ENCODE measurements at places on chromosomes 11 and 22.

DNA sequence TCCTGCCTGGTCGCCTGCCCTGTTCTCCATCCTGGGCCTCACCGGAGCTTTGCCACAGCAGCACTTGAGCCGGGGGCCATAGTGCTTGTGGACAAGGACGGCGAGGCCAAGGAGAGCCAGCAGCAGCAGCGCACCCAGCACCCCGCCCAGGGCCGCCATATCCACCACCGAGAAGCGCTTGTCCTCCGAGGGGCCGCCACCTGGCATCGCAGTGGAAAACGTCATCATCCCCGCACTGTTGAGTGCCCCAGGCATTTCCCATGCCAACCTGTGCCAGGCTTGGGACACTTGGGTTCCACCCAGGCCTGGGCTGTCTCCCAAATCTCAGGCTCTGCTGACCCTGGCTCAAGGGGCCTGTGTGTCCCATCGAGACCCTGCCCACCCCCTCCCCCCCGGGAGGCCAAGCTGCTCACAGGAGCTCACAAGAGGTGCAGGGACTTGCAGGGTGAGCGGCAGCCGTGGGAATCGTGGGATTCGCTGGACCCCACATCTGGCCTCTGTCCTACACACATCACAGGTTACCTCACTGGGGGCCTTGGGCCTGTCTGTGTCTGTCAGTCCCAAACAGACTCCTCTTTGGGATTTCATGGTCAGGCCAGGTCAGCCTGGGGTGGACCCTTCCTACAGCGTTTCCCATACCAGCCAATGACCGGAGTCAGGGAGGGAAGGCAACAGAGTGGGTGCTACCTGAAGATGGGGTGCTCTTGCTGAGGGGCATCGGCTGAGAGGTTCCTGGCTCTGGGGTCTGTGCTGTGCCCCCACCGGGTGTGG is 2.3 kb upstream of the IRF7 start:
- no peak for DNase-seq

DNA sequence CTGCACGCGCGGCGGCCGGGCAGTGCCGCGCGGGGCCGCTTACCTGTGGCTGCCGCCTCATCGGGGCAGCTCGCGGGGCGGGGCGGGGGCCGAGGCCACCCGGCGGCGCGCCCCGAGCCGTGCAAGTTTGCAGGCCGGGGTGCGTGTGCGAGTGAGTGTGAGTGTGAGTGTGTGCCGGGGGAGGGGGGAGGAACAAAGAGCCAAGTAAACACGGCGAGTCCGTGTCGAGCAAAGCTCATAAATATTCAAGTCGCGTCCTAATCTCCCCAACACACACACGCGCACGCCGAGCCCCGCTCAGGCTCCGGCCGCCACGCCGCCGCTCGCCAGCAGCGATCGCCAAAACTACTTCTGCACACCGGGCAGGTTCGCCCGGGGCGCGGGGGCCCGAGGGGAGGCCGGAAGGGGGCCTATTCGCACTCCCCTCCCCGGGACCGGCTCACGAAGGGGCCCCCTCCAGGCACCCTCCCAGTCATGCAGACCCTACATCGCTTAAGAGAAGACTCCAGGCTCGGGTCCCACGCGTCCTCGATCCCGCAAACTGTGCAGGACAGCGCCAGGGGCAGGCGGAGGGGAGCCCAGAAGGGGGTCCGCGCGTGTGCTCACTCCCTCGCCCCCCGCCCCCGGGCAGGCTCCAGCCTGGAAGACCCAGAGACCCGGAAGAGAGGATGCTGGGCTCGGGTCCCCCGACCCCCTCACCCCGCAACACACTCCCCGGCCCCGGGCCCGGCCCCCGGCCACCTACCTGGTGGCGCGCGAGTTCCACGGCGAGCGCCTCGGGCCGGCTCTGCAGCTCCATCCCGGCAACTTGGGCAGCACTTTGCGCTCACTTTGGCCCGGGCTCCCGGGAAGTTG is 827 bp downstream of the PHF21B start:
- DNase-seq, result no peak

GRCh38 chr22:44133161-44133560 is 47.6 kb upstream of the PARVG start:
- DNase-seq, result no peak

DNA sequence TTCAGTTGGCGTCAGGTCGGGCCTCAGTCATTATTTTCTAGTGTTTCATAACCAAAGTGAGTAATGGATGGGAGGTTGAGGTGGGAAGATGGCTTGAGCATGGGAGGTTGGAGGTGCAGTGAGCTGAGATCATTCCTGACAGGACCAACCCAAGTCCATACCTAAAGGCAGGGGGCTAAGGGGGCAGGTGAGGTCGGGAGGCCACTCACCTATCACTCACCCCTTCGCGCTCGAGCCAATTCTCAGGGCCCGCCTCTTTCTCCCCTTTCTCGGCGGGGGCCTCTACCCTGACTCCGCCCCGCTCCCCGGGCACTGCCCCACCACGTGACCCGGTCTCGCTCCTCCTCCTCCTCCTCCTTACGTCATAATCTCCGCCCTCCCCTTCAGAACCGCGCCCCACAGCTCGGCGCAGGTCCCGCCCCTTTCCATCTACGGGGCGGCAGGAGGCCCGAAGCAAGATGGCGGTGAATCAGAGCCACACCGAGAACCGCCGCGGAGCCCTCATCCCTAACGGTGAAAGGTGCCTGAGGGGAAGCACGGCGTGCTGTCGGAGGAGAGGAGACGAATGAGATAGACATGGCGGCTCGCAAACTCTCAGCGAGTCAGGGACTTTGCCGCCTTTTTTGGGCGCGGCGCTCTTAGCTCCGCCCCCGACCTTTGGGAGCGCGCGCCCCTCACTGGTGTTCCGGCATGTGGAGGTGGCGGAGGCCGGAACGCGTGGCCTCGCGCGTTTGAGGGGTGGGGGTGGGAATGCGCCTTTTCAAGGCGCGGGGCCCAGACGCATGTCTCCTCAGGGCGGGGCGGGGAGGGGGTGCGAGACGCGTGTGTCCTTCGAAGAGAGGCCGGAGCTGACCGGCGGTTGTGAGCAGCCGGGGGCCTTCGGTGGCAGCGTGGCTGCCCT is at the start of gene WBP2NL:
Gene WBP2NL, plus strand, starts transcription at position 428 of the 901 bp plus-strand sequence. Its CDS starts 31 bp downstream, at position 459.
- DNase-seq, result peak; percentile 90

- no peak for DNase-seq
These were observed 42.9 kb upstream of the DDI1 start for GRCh38 chr11:103993507-103993906.

DNA sequence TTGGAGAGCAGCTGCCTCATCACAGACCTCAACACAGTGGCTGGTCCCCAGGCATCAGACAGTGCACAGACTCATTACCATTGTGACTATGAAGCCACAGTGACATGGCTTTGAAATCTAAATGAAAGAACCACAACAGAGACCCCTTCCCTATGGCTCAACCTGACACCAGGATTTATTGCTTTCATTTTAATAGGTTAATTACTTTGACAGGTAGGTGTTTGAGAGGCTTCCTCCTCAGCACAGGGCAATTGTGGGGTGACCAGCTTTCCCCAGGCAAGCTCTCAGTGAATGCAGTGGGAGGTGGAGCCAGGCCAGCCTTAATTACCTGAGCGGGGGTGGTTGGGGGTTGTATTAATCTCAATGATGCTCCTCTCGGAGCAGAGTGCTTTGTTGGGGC is 102.3 kb downstream of the CHST1 start:
- DNase-seq, result no peak

DNA sequence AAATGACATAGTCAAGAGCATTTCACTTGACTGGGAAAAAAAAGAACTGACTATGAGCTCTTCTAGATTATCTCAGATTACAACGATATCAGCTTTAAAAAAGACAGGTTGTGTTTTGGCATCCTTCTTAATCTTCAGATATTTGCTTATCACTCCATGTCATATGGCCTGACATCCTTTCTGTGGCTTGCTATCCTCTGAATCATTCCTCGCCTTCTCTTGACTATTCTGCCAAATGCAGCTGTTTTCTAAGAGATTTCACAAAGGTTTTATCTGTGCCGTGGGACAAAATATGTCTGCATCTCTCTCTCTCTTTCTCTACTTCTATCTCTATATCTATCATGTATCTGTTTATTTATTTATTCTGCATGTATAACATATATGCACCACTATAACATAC is 746.1 kb downstream of the CNTN5 start:
- no peak for DNase-seq

DNA sequence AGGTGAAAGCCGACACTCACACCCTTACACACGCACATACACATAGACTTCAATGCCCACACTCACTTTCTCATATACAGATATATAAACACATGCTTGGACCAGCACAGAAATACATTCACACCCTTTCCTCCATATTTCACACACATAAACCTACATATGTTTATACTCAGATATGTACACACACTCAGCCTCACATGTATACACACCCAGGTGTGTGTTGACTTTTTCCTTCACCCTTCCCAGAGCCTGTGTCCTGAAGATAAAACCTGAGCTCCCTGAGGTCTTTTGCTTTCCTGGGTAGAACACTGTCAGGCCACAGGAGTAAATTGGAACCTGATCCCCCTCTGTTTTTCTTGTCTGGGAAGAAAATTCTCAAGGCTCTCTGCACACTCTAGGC is 62.8 kb downstream of the INSC start:
- no peak for DNase-seq

GRCh38 chr22:42938449-42938848 is 76.5 kb downstream of the PACSIN2 start:
- DNase-seq, result no peak

DNA sequence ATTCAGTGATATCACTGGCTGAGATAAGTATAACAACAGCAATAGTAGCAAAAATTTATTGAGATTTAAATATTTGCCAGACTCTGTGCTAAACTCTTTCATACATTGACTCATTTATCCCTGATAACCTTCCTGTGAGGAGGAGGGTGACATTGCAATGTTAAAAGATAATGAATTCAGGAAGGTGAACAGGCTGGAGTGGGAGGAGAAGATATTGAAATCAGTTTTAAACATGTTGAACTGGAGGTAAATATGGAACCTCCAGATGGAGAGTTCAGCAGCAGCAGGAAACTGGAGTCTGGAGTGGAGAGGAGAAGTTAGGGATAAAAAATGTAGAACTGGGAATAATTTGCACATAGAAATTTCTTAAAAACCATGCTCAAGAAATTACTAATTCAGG is 142.0 kb upstream of the FAT3 start:
- no peak for DNase-seq

DNA sequence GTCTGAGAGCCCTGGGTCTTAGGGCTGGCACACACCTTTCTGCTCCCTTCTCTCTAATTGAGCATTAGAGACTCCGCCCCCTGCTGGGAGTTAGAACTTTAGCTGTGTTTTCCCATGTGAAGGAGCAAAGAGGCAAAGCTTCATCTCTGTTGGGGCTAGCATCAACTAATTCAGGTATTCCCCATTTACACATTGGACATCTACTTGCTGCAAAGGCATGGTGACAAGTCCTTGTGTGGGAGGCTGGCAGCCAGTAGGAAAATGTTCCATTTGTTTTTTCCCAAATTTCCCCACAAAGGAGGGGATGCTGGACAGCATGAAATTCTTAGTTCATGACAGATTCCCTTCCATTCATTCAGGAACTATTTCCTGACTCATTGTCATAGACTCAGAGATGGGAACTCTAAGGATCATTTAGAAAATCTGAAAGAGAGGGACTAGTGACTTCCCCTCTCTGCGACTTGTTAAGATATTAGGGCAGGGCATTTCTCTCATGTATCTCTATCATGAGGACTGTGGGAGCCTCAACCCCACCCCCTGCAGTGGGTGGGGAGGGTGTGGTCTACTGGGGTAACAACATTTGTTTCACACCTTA is 3.6 kb downstream of the CD44 start:
- DNase-seq, result no peak

DNA sequence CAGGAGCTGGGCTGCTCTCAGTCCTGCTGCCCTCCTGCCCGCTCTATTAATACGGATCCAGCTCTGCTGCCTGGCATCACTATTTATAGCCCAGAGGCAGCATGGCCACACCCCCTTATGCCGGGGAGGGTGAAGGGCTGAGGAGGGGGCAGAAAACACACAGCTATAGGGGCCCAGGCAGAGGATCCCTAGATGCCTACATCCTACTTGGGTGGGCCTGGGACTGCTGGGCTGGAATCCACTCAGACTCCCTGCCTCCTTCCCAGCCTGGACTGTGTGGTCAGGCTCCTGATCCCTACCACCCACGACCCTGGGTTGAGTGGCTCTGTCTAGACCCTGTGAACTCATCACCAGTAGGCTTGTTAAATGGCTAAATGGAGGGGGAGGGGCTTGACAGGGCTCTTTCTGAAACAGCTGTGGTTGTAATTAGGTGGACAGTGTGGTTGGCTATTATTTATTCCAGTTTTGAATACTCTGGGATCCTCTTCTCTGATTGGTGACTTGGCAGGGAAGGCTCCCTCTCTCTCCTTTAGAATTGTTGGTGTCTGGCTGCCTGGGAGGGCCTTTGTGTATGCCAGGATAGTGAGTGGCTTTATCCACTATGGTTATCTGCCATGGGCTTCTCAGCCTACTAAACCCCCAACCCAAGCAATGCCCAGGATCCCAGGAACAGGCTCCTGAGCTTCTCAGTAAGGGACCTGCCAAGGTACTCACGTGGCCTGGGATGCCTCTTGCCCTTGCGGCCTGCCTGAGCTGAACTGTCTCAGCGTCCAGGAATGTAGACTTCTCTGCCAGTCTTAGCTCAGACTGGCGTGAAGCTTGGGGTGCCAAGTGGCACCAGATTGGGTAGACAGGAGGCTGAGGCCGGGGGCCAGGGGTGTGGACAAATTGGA is 15.2 kb downstream of the PHLDB1 start:
- DNase-seq, result no peak

- DNase-seq, result peak; percentile 78
These were observed at the start of gene AASDHPPT for GRCh38 chr11:106077609-106078455. AASDHPPT (plus strand) TSS chr11:106077662; CDS start chr11:106077711, 49 bp downstream.

DNA sequence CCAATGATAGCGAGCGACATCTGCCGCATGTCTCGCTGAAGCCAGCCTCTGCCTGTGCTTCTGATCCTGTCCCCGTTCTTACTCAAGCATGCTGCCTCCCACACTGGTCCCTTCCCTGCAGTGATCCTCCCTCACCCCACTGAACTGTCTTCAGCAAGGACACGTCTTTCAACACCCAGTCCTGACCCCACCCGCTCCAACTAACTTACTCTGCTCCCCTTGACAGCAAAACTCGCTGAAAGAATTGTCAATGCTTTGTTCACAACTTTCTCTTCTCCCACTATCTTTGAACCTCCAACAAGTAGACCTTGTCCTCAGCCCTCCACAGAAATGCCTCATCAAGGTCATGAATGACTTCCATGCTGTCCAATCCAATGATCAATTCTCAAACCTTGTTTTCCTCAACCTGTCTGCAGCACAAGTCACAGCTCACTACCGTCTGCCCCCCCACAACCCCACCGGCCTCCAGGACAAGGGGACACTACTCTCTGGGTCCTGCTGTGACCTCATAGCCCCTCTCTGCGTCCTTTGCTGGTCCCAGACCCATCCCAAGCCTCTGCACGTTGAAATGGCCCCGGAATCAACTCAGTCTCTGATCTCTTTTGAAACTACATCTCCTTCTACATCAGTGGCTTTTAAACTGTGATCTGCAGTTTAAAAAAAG is 108.0 kb downstream of the MICAL3 start:
- no peak for DNase-seq

DNA sequence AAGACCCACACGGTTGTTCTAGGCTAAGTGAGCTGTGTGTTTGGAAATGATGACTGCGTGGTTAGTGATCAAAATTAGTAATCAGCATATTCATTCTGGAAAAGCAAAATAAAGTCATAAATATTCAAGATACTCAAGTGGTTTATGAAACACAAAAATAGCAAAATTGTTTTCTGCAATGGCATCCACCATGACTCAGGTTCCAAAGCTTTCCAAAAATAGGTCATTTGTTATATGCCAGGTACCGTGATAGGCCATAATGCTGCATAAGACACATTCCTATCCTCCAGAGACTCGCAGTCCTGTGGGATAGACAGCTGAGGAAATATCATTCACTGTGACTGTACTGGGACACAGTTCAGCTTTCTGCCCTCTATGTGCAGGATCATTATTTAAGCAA is 2.4 kb upstream of the ATL3 start:
- DNase-seq, result no peak

- no peak for DNase-seq
These were observed 397.4 kb downstream of the SOX6 start for GRCh38 chr11:15958910-15959309.

All from posterior cingulate gyrus (tissue), 11 donors.